ENCODE measurements at places on chromosomes 4 and X.
A peak's percentile ranks its signal among the peaks of the same experiment; 100 is the strongest.

DNA sequence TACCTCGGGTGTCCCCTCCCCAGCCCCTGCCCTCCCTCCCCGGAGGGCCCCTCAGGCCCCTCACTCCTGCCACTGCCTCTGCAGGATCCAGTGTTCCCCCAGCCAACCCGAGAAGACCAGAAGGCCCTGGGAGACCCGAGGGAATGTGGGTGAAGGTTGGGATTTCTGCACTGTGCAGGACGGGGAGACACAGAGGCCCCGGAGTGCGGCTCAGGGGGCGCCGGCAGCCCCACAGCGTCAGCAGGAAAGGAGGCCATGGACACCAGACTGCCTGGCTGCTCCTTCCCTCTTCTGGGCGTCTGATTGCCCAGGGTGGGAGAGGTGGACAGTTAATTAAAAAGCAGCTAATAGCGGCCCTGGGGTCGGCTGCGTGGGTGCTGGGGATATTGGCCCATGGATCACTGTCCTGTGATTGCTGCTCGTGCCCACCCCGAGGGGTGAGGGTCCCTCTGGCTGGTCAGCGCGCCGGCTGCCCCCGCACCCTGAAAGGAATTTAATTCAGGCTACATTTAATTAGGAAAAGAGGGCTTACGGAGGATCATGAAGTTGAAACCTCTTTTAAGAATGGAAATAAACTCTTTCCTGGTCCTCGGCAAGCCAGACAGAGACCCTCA, 57.8 kb upstream of the NKX1-1 start:
- no peak for DNase-seq

DNA sequence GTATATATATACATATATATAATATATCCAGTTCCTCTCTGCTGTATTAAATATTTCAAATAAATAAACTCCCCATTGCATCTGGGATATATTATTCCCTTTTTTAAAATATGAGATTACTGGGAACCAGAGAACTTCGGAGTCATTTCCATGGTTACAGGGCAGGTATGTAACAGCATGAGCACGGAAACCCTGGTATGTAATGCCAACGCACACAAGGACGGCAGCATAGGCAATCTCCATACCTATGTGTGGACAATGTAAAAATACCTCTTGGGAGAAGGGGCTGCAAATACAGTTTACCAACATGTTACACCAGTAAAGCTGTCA, 62.8 kb downstream of the NUDT10 start:
- DNase-seq = no peak

GRCh38 chr4:84699001-84699671, 116.2 kb downstream of the CDS1 start:
- no peak for DNase-seq

- no peak for DNase-seq
Observed at GRCh38 chrX:37347420-37347819, 1.7 kb upstream of the PRRG1 start.

GRCh38 chr4:110122201-110122600, 76.2 kb downstream of the ELOVL6 start:
- DNase-seq = no peak

DNA sequence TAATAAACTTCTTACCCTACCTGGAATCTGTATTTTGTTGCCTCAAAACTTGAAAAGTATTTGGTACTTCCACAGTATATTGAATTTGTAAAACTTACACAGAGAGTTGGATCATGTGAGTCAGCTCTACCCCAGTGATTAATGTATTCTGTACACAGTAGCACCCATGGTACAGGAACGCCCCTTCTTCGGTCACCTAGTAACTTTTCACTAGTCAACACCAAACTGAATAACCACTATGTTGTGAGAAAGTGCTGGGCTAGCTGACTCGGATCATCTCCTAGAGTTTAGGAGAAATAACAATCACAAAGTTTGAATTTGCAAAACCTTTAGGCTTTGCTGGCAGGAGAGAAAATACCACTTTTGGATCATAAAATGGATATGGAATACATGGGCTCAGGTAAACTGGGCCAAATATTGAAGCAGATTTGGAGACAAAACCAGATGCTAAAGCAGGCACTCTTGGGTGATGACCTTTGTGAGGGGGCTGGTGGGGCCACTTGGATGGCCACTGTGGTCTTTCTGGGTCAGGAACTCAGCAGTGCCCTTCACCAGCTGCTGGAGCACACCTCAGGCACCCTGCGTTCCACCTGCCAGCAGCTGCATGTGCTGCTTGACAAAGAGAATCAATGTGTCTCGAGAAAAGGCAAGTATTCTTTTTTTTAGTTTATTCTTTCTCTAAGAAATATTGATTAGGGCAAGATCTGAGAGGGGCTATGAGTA, at the start of gene DTHD1:
DTHD1 (plus strand) TSS at position 233 of the 723 bp plus-strand sequence; CDS start at position 376, 143 bp downstream.
- DNase-seq = no peak

GRCh38 chrX:129759576-129760061, 20.1 kb upstream of the SASH3 start:
- DNase-seq = peak; percentile 80

DNA sequence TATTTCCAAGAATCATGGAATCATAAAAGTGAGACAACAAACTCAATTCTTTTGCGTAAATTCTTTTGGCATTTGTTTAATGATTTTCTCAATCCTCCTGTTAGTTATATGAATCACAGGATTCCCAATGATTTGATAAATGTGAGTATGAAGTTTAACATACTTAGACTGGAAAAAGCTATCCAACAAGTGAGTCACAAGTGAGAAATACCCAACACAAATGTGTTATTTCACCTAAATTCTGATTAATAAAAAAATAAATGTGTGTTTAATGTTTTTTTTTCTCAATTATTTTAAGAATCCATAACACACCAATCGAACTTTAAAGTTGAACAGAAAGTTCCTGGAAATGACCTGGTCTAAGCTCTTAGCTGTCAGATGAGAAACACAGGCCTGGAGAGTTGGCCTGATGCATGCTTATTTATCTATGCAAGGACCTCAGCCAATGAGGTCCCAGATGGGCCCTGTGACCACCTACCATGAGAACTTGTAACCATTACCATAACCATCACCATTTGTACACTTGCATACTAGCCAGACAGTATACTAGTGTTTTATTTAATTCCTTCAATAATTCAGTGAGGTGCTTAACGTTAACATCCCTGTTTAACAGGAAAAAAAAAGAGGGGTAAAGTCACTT, 386.7 kb downstream of the SPRY1 start:
- no peak for DNase-seq

DNA sequence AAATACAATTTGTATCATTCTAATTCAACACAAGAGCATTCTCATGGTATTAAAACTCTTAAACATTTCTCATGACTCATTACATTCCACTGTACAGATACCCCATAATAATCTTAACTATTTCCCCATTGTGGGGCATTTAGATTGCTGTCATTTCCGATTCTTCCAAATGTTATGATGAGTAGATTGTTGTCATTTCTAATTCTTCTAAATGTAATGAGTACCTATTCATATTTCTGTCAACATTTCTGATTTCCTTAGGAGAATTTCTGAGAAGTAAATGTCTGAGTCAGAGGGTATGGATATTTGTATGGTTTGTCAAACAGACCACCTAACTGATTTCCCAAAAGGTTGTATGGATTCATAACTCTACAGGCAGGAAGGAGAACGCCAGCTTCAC, 8.3 kb downstream of the S100G start:
- DNase-seq = no peak

GRCh38 chr4:25070545-25070944, 39.8 kb upstream of the LGI2 start:
- no peak for DNase-seq

DNA sequence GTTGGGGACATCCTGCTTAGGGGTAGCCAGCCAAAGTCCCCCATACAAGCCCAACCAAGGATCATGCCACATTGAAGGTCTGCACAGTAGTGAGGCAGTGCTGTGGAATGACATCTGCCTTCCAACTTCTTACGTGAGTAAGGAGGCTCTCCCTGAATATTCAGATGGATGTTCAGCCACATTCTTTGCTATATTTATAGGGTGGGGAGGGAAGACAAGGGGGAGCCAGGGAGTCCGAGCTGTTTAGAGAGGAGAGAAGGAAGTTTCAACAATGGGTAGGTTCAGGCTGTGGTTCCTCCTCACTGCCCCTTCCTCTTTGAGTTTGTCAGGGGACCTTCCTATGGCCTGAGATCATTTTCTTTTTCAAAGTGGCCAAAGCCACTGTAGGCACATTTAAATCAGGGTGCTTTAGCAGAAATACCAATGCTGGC, 29.8 kb downstream of the MSN start:
- DNase-seq = no peak

- no peak for DNase-seq
Observed at GRCh38 chr4:20683766-20684165, 16.5 kb upstream of the PACRGL start.

GRCh38 chr4:40199999-40200874, 3.4 kb downstream of the RHOH start:
- DNase-seq = peak; percentile 82

GRCh38 chr4:143397335-143397734, 60.7 kb downstream of the GAB1 start:
- no peak for DNase-seq

DNA sequence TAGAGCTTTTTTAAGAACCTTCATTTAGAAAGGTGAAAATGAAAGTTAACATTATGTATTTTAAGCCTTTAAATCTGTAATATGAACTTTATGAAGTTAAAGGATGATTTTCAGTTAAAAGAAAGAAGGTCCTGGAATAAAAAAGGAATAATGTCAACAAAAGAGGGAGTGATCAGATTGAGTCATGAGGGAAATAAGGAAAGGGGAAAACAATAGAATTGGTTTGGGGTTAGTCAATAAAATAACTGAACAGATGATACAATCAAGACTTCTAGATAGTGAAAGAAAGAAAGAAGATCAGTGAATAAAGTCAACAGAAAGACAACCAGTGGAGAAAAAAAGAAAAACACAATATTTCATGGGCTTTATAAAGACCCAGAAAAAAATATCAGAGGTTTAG, 291.6 kb upstream of the ARSJ start:
- DNase-seq = no peak

GRCh38 chrX:118588715-118589114, 93.1 kb downstream of the DOCK11 start:
- no peak for DNase-seq

DNA sequence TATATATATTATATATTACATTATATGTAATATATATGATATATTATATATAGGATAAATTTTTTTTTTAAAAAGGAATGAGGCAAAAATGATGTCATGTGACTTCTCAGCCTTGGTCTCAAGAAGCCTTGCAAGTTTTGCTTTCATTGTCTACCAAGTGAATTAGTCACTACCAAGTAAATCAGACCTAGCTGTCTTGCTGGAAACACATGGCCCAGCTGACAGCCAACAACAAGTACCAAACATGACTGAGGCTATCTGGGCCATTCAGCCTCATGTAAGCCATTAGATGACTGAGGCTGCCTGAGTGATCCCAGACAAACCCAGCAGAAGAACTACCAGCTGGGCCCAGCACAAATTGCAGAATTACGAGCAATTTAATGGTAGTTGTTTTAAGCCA, 44.9 kb downstream of the HAND2 start:
- no peak for DNase-seq

DNA sequence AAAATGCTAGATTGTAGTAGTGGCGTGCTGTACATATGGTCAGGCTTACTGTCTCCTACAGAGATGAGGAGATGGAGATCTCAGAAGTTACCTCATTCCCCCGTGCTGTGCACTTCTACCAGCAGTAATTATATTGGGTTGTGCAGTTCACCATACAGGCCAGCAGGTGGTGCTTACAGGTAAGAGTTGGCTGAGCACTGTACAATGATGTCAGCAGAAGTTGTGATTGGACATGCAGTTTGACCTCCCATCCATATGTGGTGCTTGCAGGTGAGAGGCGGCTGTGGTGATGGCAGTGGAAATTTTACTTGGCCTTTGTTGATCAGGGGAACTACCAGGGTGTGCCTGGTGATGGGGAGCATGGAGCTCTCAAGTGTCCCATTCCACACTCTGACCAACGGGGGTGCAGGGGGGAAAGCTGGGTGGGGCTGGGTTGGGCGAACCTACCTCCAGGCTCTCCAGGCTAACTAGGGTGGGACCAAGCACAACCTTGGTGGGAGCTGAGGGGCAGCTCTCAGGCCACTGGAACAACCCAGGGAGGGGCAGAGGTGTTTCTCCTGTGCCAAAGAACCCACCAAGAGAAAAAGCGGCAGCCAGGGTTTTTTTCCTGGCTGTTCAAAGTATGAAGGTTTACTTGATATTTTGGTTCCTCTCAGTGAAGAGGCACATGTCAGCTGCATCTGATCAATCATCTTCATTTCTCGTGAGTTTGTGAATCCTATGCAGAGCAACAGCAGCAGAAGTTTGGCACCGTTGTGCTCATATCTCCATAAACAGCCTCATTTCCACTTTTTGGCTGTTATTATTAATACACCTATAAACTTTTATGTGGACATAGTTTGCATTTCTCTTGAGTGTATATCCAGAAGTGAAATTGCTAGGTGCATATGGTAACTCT, 73.8 kb upstream of the FREM3 start:
- DNase-seq = peak; percentile 68

- DNase-seq = no peak
Observed at GRCh38 chr4:40311811-40312346, 23.3 kb upstream of the CHRNA9 start.

DNA sequence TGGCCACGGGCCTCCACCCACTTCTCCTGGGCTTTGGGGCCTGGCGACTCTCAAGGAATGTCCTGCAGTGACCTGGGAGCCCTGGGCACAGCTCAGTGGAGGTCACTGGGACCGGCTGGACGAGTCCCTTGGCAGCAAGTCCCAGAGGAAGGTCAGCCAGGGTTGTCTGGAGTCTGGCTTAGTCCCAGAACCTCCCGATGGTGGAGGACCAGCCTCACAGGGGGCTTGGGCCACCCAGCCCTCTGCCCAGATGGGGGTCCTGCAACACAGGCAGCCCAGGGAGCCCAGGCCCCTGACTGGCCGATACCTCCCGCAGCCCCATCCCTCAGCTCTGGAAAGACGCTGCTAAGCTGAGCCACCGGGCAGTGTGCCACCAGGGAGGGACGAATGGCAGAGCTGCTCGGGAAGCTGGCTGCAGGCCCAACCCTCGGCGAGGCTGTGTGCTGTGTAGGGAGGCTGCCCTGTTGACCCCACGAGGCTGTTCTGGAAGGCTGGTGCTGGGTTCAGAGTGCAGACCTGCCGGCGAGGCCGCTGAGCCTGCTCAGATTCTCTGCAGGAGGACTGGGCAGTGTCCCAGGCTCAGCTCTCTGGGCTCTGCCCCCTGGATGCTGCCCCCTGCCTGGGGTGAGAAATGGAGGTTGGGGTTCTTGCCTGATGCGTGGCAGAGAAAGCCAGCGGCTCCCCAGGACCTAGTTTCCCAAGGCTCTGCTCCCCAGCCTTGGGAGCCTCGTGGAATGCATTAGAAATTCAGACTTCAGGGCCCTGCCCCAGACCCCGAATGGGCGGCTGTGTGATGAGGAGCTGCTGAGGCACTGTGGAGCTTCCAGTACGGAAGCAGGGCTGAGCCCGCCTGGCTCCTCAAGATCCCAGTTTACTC, 61.7 kb downstream of the ADRA2C start:
- DNase-seq = no peak

Data from activated effector memory CD4-positive, alpha-beta T cell treated with anti-CD3 and anti-CD28 coated beads, Interleukin-2, amount 50 U/mL, for 16 hours (primary cell).